IPS-NIHi11 (cell line): ENCODE measurements at places on chromosomes 12 and 14.

DNA sequence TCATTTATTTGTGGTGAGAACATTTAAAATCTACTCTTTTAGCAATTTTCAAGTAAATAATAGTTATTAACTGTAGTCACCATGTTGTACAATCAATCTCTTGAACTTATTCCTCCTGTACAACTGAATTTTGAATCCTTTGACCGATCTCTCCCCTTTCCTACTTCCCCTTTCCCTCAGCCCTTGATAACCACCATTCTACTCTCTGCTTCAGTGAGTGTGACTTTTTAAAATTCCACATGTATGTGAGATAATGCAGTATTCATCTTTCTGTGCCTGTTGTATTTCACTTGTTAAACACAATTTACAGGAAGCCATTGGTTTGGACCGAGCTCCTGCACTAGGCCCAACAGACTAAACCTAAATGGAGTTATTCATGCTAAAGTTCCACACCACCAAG, 458.9 kb upstream of the PDE3A start:
- DNase-seq: no peak

- peak; percentile 75 for DNase-seq
These were observed 45.2 kb upstream of the C14orf132 start for GRCh38 chr14:95993768-95994592.

DNA sequence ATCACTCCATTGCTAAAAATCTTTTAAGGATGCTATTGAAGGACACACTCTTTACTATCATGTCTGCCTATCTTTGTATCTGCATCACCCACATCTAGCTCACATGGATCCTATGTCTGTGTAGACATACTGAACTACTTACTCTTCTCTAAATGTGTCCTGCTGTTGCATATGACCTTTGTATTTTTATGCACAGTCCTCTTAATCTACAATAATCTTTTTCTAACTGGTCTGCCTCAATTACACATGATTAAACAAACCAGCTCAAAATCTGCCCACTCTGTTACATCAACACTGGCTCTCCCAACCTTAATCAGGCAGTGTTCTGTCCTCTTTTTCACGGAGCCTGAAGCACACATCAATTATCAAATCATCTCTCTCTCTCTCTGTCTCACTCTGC, 316.3 kb upstream of the MGAT4C start:
- DNase-seq: no peak

GRCh38 chr14:93030761-93031160, 85.0 kb downstream of the ITPK1 start:
- DNase-seq: no peak

DNA sequence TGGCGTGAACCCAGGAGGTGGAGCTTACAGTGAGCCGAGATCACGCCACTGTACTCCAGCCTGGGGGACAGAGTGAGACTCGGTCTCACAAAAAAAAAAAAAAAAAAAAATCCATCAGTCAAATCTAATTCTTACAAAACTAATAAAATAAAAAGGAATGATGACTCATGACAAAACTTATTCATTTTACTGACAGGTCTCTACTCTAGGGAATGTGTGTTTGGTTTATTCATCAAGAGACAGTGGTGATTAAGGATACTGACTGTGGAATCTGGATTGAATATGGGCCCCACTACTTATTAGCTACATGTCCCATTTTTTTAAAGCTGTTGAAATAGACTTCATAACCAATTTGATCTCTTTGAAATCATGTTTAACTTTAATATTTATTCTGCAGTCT, 29.3 kb upstream of the GAS2L3 start:
- no peak for DNase-seq

- no peak for DNase-seq
These were observed 516 bp upstream of the LGALS3 start for GRCh38 chr14:55128386-55129085.

GRCh38 chr14:95003099-95003960, 154.0 kb downstream of the DICER1 start:
- no peak for DNase-seq

DNA sequence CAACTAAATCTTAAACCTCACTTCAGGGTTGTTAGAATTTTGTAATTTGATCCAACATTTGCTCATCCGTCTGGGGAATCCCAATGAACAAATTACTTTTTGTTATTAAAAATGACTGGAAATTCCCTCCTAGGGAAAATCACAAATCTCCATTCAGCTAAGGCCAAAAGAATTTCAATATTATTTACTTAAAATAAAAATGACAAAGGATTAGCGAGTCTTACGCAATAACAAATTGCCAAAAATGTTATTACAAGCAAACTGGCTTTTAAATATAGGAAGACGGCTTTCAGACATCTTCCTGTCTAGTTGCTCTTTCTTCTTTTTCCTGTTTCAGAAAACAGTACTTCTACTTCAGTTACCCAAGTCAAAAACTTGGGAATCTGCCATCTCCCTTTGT, 92.4 kb upstream of the TSPAN8 start:
- DNase-seq: no peak

- no peak for DNase-seq
These were observed 182.3 kb downstream of the SYNE2 start for GRCh38 chr14:64035143-64035542.

DNA sequence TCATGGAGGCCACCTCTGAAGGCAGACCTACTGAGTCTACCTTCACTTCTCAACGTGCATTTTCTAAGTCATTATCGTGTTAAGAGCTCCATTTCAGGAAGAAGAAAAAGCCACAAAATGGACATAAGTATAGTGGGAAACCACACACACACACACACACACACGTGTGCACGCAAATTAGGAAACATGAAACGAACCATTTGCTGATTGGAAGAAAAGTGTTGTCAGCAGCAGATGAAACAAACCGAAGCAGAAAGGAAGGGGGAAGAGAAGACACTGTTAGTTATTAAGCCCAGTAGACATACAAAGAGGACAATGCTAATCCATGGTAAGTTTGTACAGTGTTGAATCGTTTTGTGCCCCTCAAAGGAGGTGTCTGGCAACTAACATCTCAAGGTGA, 9.9 kb upstream of the VPS33A start:
- no peak for DNase-seq
